A549 treated with dexamethasone at 1 μM for 4 hours (cell line): ENCODE measurements at places on chromosomes 1 and 21. TPM values are rescaled to one million over a fixed set of nuclear protein-coding genes. Genes with fewer than 3 reads are reported as not detected.

SLAMF1 gene
- total RNA-seq = 0.05 TPM in 1 of 5 replicates, not detected in the others

NUF2 gene
- 23.4 to 29.2 TPM (median 24.5 TPM) in 5 replicates for total RNA-seq

FCRLB gene
- total RNA-seq = 1.1 to 1.6 TPM (median 1.4 TPM) in 5 replicates

PEAR1 gene
- 5.0 to 9.3 TPM (median 6.5 TPM) in 5 replicates for total RNA-seq

SPRR2B gene
- total RNA-seq = not detected in 5 replicates

FMO2 gene
- not detected in 5 replicates for total RNA-seq
